Left renal pelvis (tissue), 4 donors: ENCODE measurements at places on chromosomes 13 and 19. TPM values are rescaled to one million over a fixed set of nuclear protein-coding genes. Genes with fewer than 3 reads are reported as not detected.
A peak's percentile ranks its signal among the peaks of the same experiment; 100 is the strongest.

- no peak for DNase-seq
These were observed 144.1 kb upstream of the TRPC4 start for GRCh38 chr13:38013676-38014075.

DNA sequence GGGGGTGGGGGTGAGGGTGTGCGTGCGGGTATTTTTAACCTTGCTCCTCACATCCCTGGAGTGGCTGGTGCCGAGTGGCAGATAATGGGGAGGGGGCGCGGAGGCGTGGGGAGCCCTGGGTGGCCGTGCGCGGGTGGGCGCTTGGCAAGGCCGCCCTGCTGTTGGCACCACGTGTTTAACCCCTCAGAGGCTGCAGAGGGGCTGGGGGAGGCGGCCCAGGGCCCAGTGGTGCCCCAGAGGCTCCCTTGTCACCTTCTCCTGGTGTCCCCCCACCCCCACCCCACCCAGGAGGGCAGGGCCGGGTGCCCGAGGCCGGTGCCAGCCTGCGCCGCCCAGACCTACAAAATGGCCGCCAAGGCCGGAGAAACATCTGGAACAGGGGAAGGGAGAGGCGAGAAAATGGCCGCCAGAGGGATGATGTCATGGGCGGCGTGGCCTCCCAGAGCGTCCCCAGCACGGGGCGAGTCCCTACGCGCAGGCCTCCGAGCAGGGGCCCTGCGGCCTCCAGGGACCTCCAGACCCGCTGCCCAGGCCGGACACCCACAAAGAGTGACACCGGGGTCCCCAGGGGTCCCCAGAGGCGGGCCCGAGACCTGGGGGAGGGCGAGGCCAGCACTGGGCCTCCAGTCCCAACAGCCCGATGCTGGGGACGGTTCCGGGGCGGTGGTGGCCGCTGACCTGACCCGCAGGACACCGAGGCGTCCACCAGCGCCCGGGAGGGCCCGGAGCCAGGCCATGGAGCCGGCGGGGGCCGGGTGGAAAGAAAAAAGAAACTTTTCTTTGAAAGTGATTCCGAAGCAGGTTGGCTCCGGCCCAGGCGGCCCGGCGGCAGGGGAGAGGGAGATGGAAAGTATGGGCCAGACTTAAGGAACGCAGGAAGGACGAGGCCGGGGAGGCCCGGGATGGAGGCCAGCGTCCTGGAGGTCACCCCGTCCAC, 38.2 kb downstream of the NFIC start:
- DNase-seq = no peak

DNA sequence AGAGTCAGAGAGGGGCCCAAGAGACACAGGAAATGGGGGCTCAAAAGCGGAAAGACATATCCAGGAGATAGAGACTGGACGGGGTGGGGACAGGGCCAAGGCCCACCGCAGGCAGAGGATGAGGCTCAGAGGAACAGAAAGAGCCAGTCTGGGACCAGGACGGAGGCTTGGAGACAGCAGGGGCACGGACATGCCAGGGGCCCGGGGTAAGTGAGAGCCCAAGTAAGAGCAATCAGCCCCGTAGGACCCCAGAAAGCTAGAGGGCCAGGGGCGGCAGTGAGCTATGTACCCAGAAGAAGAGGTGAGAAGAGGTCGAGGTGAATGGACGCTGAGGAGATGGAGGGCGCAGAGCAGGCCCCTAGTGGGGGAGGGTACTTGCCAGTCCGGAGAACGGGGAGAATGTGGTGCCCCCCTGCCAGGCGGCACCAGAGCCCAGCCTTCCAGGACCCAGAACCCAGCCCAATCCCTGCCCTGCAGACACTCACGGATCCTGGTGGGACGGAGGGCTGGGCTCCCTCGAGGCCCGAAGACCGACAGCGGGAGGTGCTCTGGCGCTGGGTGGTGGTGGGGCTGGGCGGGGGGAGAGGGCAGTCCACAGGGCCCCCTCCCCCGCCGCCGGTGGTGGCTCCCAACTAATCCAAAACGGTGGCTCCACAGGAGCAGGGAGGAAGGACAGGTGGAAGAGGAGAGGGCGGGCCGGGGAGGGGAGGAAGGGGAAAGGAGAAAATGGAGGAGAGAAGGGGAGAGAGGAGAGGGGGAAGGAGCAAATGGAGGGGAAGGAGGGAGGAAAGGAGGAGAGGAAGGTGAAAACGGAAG, 1.0 kb downstream of the GRIK5 start:
- DNase-seq = no peak

GRCh38 chr13:48429886-48430285, 17.0 kb upstream of the LPAR6 start:
- DNase-seq = no peak

GRCh38 chr13:46173656-46174055, 8.3 kb downstream of the LCP1 start:
- no peak for DNase-seq

DNA sequence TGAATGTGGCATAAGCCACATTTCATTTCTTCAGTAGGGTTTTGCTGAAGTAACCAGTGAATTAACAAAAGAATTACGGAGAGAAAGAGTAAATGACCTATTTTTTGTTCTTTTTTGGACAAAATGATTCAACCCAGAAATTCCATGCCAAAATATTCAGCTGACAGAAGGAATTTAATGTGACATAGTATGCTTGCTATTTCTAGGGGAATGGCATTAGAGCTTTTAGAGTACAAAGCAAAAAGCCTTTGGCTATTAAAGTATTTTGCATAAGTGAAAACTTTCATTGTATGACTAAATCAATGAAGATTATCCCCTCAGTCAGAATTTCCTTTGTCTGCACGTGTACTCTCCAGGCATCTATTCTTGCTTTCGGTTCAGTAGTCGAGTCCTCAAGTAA, 465.3 kb downstream of the COG6 start:
- no peak for DNase-seq

- no peak for DNase-seq
These were observed 194.4 kb downstream of the UQCRFS1 start for GRCh38 chr19:29018542-29018941.

GRCh38 chr13:40113643-40114304, 458.3 kb downstream of the COG6 start:
- no peak for DNase-seq

DNA sequence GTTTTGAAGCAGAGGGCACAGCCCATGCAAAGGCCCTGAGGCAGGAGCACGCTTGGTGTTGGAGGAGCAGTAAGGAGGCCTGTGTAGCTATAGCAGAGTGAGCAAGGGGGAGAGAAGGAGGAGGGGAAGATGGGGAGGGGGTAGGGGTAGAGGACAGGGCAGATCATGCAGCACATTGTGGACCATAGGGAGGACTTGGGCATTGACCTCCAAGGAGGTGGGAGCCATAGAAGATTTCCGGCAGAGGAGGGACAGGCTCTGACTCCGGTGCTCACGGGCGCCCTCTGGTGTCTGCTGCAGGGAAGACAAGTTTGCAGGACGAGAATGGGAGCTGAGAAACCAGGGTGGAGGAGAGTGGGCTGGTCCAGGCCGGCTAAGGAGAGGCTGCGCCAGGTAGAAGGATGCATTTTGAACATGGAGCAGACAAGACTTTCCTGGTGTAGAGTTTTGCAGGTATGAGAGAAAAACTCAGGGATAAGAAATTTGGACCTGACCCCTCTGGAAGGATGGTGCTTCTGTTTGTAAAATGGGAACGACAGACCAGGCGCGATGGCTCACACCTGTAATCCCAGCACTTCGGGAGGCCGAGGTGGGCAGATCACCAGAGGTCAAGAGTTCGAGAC, 13.7 kb upstream of the CREB3L3 start:
- DNase-seq = no peak

GRCh38 chr13:27968316-27969081, 616 bp downstream of the CDX2 start:
- DNase-seq = no peak

GRCh38 chr13:112658808-112659207, 31.0 kb upstream of the ATP11A start:
- DNase-seq = no peak

DNA sequence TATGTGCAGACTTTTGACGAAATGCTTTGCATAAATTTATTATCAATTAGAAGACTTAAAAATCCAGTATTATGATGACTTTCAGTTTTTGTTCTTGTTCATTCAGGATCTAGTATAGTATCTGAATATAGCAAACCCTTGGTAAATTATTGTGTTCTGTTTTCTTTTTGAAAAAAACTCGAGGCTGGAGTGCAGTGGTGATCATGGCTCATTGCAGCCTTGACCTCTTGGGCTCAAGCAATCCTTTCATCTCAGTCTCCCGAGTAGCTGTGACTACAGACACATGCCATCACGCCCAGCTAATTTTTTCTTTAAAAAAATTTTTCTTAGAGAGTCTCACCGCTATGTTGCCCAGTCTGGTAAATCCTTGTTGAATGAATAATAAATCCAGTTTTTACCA, 4.6 kb downstream of the FARP1 start:
- no peak for DNase-seq

- no peak for DNase-seq
These were observed 32.3 kb upstream of the MYCBP2 start for GRCh38 chr13:77359171-77359570.

GRCh38 chr19:46878613-46879375, 18.0 kb downstream of the ARHGAP35 start:
- DNase-seq = no peak

GRCh38 chr19:58059003-58059670, at the start of gene ZNF135:
Gene ZNF135 (plus strand): TSS chr19:58059282. CDS start chr19:58060003, 721 bp downstream.
- DNase-seq = peak; percentile 71

DNA sequence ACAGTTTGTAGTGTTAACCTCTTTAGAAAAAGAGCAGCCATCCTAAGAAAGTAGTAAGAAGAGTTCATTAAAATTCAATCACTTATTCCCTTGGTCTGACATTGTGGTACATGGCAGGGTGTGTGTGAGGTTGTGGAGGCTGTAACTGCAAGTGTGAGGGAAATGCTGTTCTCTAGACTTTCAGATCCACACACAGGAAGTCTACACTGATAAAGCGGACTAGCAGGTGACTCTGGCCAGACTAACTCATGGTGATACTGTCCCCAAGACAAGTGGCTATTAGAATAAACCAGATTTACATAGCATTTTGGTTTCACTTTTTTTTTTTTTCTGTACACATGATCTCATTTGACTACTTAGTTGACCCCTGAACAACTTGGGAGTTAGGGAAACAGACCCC, 10.0 kb downstream of the MTIF3 start:
- DNase-seq = no peak

DNA sequence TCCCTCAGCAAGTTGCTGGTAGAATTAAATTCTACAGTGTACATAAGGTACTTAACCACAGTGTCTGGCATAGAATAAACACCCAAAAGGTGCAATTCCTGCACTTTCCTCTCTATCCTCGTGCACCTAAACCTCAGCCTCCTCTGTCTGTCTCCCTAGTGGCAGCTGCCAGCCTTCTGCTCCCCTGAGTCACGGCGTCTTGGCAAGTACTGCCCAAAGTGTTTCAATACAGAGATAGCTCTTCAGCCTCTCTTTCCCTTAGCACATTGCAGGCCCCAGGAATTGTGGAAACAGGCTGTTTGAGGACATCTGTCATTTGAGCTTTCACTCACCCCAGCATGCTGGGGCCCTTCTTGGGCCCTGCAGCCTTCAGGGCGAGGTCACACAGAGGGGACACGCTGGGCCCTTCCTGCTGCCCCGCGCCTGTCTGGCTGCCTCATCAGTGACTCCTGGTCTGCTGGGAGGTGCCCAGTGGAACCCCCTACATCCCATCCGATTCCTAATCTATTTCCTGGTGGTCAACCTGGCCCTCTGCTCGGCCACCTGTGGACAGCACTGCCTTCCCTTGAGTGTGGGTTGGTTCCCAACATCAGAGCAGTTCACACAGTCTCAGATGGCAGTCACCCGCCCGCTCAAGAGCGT, 19.3 kb downstream of the COL4A2 start:
- DNase-seq = no peak

DNA sequence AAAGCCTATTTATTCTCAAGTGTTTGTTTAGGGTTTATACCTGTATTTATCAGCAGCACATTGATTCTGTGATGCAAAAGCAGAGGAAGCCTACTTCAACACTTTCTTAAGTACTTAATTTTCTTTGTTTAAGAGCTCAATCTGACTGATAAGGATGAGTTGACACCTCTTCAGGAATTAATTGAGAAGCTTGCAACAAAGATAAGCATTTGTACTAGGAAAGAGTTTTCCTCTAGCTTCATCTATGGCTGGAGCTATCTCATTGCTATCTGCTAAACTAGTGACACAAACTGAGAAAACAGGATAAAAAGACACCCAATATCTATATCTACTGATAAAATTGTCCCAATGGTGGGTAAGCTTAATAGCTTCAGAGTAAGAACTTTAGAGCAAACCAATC, 170.1 kb upstream of the SLITRK6 start:
- no peak for DNase-seq

DNA sequence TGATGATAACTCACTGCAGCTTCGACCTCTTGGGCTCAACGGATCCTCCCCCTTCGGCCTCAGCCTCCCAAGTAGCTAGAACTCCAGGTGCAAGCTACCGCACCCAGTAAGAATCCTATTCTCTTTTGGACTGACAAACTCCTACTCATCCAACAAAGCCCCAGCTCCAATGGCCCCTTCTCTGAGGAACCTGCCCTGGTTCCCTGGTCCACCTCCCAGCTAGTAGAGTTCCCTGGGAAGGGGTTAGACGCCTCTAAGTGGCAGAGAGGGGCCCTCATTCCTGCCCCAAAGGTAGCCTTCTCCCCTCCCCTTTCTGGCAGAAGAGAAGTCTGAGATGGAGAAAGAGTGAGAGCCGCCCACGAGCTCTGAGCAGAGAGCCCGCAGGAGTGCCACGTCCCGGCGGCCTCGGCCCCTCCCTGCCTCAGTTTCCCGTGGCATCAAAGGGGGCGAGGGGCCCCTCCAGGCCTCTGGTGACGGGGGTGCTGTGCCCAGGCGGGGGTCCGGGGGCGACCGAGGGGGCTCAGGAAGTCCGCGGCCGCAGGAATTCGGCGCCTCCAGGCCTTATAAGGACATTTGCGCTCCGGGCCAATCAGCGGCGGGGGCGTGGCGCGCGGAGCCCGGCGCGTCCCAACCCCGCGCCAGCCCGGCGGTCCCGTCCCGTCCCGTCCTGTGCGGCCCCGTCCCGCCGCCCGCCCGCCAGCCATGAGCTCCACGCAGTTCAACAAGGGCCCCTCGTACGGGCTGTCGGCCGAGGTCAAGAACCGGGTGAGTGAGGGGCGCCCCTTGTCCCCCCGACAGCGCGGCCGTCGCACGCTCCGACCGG, at the start of gene CNN2:
Gene CNN2 (plus strand): TSS at position 649 of the 823 bp plus-strand sequence. CDS start 54 bp downstream, at position 703.
- peak; percentile 67 for DNase-seq

The IGFL3 gene
- not detected for polyA plus RNA-seq

The CACNG8 gene
- polyA plus RNA-seq = 0.50 TPM

The VSTM2B gene
- 1.6 TPM for polyA plus RNA-seq

The CGB1 gene
- not detected for polyA plus RNA-seq

The ZNF544 gene
- 23.4 TPM for polyA plus RNA-seq

The ZNF43 gene
- polyA plus RNA-seq = 50.3 TPM

The KIR2DL1 gene
- polyA plus RNA-seq = not detected

The ZNF429 gene
- 26.9 TPM for polyA plus RNA-seq

The RPS16 gene
- 1,121 TPM for polyA plus RNA-seq
